ENCODE measurements at places on chromosomes 12 and 14.

- no peak for DNase-seq
Observed at GRCh38 chr12:7723926-7724325, 12.7 kb downstream of the DPPA3 start.

- no peak for DNase-seq
Observed at GRCh38 chr12:77214136-77214535, 148.8 kb upstream of the E2F7 start.

DNA sequence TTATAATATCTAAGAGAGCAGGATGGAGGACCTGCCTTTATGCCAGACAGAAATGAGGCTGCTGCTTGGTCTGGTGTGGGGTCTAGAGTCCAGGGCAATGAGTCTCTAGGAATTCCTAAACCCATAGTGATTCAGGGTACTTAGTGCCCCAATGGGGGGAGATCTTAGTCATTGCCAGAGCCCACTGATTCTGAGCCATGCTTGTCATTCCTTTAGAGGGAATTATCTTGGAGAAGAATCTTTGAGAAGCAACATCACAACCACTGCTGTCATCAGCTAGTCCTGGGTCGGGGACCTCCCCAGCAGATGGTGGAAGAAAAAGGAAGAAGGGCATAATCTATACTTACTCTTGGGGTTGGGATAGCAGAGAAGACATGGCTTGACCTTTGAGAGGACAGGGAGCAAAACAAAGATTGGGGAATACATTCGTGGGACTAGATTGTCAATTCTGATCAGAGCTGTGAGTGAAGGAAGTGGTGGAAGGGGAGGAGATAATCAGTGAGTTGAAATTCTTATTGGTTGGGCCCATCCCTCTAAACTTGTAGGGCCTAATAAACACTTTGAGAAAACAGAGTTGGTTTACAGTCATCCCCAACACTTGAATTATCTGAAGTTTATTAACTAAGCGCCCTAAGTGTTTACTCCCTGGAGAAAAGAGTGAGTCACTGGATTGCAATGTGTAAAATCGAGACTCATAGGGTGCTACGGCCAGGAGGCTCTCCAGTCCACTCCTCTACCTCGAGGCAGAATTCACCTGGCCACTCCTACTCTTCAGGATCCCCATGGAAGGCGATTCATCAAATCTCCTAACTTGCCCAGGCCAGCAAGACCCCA is 3.0 kb upstream of the KRT3 start:
- no peak for DNase-seq

GRCh38 chr14:77849711-77850110 is 49.8 kb downstream of the ADCK1 start:
- no peak for DNase-seq

- no peak for DNase-seq
Observed at GRCh38 chr12:45912774-45913173, 77.6 kb downstream of the SCAF11 start.

- no peak for DNase-seq
Observed at GRCh38 chr12:34363050-34363673, 340.9 kb downstream of the ALG10 start.

DNA sequence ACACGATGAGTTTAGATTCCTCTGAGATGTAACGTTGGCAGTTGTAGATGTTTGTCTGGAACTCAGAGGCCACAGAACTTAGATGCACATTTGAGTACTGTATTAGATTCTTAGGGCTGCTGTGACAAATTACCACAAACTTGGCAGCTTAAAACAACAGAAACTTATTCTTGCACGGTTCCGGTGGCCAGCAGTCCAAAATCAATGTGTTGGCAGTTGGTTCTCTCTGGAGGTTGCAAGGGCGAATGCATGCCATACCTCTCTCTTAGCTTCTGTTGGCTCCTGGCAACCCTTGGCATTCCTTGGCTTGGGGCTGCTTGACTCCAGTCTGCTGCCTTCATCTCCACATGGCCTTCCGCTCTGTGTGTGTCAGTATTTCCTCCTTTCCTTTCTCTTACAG is 118.9 kb downstream of the C12orf75 start:
- no peak for DNase-seq

- no peak for DNase-seq
Observed at GRCh38 chr12:91704446-91704845, 441.2 kb downstream of the BTG1 start.

GRCh38 chr12:56683-57346 is 9.8 kb upstream of the IQSEC3 start:
- DNase-seq = no peak

DNA sequence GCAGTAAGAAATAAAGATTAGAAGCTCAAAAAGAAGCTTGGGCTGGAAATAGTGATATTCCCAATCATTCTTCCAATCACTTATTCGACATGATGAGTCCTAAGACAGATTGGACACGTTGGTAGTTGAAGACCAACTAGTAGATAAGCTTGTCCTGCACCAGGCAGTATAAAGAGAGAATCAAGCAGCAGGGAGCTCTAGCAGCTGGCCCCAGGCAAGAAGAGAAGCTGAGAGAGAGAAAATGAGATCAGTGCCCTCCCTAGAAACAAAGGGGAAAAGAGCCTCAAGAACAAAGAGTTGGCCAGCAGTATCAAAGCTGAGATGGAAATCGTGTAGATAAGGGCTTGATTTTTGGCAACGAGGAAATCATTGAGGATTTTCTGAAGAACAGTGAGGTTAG is 20.6 kb downstream of the RASSF8 start:
- DNase-seq = no peak

- DNase-seq = no peak
Observed at GRCh38 chr14:38611928-38612327, 356.0 kb upstream of the CLEC14A start.

DNA sequence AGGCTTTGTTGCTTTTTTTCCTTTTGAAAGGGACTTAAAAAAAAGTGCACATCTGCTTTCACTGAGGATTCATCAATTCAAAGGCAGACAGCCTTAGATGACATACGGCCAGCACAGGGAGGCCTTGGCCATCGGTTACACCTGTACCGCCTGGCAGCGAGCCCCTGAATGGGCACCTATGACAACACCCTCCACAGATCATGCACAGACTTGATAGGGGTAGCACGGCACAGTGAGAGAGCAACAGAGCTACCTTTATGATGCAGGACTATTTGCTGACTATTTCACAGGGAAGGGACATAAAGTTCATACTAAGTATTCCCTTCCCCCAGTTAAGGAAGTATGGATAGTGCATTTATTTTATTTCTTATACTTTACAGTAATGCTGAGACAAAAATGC is 137.9 kb upstream of the ARID2 start:
- no peak for DNase-seq

GRCh38 chr12:93766796-93767523 is 89.8 kb downstream of the CRADD start:
- peak; percentile 41 for DNase-seq

GRCh38 chr12:46490635-46491034 is 118.1 kb upstream of the SLC38A2 start:
- DNase-seq = no peak

GRCh38 chr12:119989731-119990381 is 820 bp downstream of the BICDL1 start:
- DNase-seq = no peak

- no peak for DNase-seq
Observed at GRCh38 chr12:9064815-9065606, 50.7 kb downstream of the A2M start.

- DNase-seq = no peak
Observed at GRCh38 chr12:124286414-124286813, 8.5 kb upstream of the RFLNA start.

DNA sequence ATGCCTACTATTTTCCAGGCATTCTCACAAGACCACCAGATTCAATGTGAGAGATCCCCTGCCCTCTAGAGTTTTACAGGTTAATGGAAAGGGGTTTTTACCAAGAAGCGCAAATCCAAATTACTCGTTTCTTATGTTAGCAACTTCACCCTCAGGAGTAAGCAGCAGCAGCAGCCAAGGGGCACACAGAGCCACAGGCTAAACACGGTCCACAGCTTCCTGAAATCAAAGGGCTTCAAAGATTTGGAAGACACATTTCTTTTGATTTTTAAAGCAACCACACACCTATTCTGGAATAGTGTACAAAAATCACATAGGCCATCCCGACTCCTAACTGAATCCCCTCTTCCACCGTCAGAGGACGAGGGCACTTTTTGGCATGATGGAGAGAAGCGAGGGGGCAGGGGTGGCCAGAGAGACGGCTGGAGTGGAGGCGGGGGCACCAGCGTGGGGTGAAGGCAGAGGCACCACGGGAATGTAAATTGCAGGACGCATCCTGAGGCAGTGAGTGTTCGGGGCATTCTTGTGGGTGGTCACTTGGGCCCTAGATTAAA is 107.0 kb downstream of the ARF6 start:
- DNase-seq = peak; percentile 14

GRCh38 chr14:22177870-22178269 is 411.2 kb downstream of the DAD1 start:
- DNase-seq = no peak

DNA sequence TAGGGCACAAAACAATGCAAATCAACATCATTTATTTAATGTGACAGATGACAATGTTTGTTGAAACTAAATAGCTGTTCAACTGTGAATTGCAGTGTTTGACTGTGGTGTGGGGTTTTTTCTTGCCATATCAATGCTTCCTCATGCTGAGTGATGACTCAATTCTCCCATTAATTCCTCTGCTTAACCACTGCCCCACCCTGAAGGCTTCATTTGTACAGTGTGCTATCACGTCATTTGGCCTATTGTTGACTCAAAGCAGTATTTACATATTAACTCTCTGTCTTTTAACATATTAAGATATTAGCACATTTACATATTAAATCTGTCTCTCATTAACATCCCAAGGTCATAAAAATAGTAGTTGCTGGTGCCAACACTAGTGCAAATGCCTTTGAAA is 164.8 kb upstream of the NRXN3 start:
- no peak for DNase-seq

GRCh38 chr12:101933866-101934514 is 56.6 kb downstream of the DRAM1 start:
- DNase-seq = no peak

DNA sequence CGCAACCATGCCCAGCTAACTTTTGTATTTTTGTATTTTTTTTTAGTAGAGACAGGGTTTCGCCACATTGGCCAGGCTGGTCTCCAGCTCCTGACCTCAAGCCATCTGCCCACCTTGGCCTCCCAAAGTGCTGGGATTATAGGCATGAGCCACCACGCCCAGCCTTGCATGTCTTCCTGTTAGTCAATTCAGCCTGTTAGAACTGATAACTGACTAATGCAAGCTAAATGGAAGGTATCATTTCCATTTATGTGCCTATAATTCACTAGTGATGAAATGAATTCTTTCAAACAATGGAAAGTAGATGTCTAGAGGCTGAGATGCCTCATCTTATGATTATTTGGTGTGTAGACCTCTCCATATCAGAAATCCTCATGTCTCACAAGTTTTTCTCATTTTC is 37.3 kb upstream of the DIP2B start:
- no peak for DNase-seq

- no peak for DNase-seq
Observed at GRCh38 chr12:24270464-24270863, 321.0 kb upstream of the SOX5 start.

- no peak for DNase-seq
Observed at GRCh38 chr14:22428700-22429291, 160.2 kb downstream of the DAD1 start.

DNA sequence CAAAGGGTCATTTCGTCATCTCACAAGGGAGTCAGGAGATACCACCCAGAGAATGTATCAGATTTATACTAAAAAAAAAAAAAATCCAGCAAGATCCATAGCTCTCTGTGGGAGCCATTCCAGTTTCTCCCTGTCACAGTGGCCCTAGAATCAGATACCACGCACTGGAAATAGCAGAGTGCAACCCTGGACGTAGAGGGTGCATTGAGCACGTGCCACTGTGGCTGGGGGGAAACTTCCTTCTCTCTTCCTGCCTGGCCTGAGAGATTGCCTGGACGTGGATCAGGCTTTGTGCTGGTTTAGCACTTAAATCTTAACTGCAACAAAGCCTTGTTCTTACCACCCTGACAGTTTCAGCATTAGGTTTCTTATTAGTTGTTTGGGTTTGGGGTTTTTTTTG is 124.3 kb downstream of the FBXL14 start:
- DNase-seq = no peak

DNA sequence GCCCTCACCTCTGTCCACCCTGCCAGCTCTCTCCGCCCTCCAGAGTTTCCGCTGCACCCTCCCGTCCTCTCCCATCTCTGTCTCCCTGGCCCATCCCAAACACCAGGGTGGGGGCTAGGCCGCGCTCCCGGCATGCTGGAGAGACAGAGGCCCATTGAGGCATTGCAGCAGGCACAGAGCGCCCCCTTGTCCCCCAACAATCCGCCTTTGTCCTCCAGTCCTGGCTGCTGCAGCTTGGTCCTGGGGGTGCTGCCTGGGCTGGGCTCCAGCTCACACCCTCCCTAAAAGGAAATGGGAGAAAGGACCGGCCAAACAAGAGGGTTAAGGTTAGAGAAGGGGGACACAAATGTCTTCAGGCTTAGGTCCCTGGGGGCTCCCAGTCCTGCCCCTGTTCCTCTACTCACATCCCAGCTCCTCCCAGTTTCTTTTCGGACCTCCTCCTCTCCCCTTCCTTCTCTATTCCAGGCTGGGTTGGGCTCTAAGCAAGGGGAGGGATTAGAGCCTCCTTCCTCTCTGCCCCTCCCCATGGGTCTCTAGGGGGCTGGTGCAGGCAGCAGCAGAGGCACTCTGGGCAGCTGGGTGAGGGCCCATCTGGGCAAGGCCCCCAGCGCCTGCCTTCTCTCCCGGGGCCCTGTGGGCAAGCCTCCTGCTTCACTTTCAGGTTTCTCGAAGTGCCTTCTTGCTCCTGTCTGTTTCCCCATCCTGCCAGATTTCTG is at the start of gene CMTM5:
TSS of gene CMTM5 (plus strand) at position 565 of the 716 bp plus-strand sequence. CDS start 206 bp downstream, outside the sequence.
- no peak for DNase-seq

- no peak for DNase-seq
Observed at GRCh38 chr12:77821699-77822203, 8.9 kb upstream of the NAV3 start.

DNA sequence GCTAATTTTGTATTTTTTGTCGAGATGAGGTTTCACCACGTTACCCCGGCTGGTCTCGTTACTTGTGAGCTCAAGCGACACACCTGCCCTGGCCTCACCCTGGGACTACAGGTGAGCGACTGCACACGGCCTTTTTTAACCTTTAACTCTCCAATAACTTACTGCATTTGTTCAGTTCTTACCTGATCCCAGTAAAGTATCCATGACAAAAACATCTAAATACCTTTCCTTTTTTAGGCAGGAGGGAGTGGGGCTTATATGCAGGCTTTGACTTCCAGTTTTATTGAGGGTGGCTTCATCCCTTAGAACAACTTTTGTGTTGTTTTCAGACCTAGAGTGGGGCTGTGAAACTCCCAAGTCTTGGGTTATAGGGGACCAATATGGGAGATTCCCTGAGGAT is 68.3 kb downstream of the DENND5B start:
- no peak for DNase-seq

GRCh38 chr12:50186681-50187080 is 19.5 kb upstream of the CERS5 start:
- DNase-seq = no peak

DNA sequence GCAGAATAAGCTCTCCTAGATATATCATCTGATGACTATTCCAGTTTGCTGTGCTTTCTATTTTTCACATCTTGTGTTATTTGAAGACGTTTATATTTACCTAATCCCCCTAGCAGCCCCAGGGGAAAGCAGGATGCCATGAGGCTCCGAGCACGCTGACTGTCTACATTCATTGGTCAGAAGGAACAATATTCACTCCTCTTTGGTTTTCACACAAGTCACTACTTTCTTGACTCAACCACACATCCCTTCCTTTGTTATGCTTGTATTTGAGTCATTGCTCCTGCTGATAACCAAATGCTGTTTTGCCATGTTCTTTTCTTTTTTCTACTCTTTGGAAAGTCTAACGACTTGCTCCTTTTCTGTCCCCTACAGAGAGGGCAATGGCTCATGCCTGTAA is 86.5 kb upstream of the SLC38A2 start:
- DNase-seq = no peak

GRCh38 chr14:78605897-78606500 is 435.8 kb downstream of the NRXN3 start:
- DNase-seq = no peak
